ENCODE measurements at places on chromosomes 1 and 21.

- no peak for DNase-seq
These were observed 35.8 kb downstream of the C1orf21 start for GRCh38 chr1:184422490-184423233.

DNA sequence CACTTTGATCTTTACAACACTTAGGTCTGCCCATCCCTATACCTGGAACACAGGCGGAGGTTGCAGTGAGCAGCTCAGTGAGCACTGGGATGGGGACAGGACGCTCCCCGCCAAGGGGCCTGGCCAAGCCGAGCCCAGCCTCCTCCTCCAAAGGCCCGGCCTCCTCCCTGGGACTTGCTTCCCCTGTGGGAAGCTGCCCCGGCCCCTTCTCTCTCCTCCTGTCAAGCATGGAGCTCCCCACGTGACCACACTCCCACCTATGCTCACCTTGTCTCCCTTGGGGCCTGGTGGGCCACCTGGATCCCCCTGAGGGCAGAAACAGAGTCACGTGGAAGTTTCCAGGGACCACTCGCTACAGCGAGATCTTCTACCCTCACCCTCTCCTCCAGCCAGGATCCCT lies 12.9 kb downstream of the COL16A1 start:
- DNase-seq, result no peak

DNA sequence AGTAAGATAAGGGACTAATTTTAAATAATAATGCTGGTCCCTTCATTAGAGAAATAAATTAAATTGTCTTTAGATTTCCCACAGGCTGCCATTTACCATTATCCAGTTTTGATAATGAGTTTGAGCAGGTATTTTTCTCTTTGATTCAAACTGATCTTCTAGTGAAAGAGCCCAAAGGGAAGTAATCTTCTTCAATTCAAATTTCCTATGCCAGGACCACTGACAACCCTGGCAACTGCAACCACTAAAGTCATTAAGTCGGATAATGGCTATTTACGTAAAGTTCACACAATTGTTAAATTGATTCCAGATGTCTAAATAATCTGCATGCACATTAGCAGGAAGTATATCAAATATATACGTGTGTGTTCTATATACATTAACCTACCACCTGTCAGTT lies 399.3 kb downstream of the PTPRC start:
- DNase-seq, result no peak

GRCh38 chr1:55579332-55580001 lies 364.3 kb upstream of the USP24 start:
- DNase-seq, result no peak

DNA sequence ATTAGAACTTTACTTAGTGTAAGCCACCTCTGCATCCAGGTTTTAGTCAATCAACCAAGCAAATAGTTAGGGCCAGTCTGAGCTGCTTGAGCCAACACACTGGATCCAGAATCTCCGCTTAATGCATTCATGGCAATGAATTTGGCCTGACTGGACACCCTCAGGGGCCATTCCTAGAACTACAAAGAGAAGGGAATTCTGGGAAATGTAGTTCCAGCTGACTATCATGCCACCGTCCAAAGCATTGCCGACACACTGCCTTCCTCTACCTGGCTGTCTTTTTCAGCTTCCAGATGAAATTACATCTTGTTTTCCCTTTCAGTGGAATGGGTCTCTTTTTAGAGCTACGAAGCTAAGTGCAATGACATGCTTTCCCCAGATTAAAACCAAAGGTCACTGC lies 163.0 kb upstream of the IGSF21 start:
- no peak for DNase-seq

DNA sequence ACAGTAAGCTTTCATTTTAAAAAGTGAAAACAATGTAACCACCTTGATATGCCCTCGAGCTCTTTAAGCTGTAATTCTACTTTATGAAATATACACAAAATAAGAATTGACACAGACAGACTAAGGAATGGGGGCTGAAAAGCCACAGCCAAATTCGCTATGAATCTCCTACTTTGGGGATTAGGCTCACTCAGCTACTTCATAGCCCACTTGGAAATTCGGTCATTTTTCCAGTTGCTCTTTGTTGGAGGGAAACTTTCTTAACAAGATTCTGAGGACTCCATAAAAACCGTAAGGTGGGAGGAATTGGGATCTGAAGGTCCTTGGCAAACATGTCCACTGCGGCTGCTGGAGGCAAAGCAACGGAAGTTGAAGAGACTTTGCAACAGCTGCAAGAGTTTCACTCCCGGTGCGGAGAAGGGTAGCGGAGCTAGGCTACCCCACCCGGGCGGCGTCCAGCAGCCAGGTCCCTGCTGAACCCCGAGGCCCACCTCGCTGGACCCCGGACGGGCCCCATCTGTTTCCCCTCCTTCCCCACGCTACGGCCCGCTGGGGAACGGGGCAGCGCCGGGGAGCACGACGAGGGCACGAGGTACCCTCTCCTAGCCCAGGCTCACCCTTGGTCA lies 634 bp downstream of the MYCBP start:
- DNase-seq, result no peak
